ENCODE measurements at places on chromosomes 4 and X.

DNA sequence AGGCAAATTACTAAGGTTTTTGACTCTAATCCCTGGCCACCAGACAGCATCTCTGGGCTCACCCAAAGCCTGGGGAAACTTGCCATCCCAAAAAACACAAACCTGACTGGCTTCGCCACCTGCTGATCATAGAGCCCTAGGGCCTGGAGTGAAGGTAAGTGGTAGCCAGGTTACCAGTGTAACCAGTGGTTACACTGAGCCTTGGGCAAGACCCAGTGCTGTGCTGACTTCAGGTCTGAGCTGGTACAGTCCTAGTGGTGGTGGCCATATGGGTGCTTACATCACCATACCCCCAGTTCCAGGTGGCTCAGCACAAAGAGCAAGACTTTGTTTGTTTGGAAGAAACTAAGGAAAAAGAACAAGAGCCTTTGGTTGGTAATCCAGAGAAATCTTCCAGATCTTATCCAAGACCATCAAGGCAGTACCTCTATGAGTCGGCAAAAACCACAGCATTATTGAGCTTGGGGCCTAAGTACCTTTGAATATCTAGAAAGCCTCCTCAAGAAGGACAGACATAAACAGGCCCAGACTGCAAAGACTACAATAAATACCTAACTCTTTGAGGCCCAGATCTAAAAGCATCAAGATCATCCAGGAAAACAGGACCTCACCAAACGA, 13.7 kb downstream of the MED14 start:
- no peak for DNase-seq

- DNase-seq: no peak
Measured at GRCh38 chr4:113678641-113679040, 82.9 kb downstream of the CAMK2D start.

DNA sequence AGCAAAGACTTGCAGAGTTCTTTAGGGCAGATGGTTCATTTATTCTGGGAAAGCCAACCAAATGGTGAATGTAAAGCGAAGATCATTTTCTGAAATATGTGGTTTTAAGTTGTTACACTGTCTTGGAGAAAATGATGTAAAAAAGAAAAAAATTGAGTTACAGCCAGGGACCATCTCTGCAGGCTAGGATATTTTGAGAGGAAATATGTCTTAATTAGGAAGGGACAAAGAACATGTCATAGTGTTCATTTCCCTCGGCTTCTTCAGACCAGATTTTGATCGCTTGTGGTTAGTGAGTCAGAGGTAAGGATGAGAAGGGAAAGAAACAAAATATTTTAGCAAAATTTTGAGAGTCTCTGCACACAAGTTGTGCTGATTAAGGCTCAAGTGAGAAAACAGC, 59.0 kb upstream of the C1QTNF7 start:
- DNase-seq: no peak

DNA sequence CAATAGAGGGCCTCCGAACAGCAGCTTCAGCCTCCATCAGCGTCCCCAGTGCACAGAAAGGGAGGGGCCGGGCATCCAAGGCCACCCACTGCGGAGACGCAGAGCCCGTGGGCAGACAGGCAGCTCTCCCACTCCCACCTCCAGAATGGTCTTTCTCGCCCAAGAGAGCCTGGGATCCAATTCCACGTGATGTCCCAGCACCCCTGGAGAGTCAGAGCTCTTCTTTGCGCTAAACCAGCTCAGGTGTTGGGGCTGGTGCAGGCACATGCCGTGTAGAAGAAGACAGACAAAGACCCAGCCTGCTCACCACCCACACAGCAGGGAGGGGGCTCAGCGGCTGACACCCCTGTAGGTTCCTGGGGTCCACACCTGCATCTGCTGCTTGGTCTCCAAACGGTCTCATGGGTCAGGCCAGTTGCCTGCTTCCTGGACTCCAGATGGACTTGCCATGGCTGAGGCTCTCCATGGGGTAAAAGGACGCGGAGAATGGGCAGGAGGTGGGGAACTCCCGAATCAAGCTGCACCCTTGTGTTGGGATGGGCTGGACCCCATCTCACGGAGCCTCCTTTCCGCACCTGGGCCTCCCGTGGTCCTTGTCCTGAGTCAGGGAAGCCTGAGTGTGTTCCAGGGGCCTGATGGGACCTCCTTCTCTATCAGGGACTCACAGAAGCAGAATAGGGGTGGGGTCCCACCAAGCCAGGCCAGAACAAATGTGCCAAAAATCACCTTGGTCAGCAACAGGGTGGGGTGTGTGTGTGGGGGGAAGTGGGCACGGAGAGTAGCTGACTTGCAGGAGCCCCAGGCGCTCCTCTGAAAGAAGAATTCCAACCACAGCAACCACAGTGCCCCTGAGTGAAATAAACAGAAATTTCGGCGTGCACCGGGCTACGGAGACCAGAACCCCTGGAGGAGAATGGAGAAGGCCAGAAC, 11.6 kb upstream of the ASMTL start:
- no peak for DNase-seq

- no peak for DNase-seq
Measured at GRCh38 chr4:159049780-159050375, 53.0 kb upstream of the RAPGEF2 start.

All from HuH-7.5 (cell line).